ENCODE measurements at places on chromosomes 6 and 20.

DNA sequence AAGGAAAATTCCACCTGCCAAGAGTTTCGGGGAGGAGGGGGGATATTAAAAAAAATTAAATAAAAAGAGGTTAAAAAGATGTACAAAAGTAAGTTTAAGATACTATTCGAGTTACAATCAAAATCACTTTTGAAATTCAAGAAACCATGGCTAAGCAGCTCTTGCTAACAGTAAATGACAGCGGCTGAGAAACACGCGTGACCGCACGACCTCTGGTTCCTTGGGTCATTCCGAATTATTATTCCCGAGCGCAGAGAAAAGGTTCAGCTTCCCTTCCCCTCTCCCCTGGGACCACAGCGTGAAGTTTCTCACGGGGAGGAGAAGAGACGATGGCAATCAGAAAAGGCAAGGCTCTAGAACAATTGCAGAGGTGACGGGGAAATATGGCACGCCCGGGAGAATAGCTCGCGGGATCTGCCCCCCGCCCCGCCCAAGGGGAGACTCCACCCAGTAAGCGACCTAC, 496 bp downstream of the TMEM242 start:
- peak; percentile 87 for DNase-seq

GRCh38 chr6:170451762-170452651, 101.1 kb downstream of the PSMB1 start:
- no peak for DNase-seq

- DNase-seq, result no peak
Measured at GRCh38 chr6:166905013-166905412, 51.3 kb downstream of the RNASET2 start.

DNA sequence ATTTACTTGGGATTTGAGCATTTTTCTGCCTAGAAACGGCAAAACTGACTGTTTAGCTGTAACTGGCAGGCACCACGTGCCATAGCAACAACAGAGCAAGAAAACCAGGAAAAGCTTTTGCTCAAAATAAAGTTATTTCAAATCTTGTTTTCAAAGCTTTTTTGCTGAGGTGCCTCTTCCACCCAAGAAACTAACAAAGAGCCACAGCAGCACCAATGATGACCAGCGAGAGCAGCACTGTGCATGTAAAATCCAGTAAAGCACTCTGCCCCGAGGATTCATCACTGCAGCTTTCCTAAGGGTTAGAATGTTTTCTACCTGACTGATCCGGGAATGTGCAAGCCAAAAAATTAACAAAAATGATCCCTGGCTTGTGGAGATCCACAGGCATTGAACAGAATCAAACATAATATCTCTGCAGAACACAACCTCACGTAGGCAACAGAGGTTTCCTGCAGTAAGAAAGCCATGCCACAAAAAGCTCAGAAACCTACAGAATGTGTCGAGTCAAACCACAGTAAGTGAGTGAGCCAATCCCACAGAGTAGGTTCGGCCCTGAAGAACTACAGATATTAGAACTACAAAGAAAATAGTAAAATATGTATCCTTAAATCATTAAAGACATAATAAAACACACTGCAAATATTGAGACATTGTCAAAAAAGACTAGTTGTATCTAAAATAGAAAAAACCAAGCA, 7.4 kb upstream of the ULBP3 start:
- peak; percentile 22 for DNase-seq

DNA sequence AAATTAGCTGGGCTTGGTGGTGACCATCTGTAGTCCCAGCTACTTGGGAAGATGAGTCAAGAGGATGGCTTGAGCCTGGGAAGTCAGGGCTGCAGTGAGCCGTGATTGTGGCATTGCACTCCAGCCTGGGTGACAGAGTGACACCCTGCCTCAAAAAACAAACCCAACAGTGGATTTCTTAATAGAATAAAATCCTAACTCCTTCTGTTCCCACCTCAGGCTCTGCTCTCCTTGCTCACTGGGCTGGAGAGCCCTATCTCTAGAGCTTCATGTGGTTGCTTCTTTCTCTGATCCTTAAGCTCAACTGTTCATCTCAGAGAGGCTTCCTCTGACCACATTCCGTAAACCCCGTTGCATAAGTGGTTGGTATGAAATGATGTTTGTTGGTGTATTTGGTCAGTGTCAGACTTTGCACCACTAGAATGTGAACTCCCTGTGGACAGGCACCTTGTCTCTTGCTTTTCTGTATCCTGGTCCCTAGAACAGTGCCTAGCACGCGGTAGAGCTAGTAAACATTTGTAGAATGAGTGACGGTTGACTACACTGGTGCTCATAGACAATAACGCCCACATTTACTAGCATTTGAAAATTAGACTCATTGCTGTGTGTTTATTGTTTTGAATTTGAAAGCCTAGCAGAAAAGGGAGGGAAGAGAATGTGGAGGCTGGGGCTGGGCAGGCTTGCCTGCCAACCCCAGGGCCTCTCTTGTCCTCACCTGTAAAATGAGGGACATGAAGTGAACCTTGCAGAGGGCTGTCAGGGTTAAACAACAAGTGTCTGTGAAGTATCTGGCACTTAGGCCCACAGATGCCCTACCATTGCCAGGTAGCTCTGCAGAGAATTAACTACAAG, 4.2 kb downstream of the MAPRE1 start:
- DNase-seq, result peak; percentile 28

DNA sequence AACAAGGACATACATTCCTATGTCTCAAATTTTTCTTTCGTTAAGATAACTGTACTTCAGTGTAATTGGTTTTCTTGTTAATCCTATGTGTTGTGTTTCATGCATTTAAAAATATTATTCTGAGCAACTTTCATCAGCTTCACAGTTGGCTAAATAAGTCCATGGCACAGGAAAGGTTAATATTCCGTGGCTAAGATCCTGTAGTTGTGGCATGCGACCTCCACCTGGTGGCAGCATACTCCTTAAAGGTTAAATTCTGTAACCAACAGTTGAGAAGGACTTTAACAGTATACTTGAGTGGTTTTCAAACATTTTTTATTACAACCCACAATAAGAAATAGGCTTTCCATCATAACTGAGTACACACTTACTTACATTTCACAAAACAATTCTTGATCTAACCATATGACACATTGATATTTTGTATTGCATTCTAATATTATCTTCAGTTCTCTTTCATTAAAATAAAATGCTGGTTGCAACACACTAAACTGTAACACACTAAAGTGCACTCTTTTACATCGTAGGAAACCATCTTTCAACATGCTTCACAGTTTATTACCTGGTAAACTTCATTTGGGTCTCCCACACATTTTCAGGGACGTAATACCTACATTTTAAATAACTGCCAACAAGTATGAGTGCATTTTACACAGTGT, 118.3 kb downstream of the SLX4IP start:
- peak; percentile 85 for DNase-seq

GRCh38 chr20:43586641-43587040, 4.1 kb upstream of the IFT52 start:
- no peak for DNase-seq

DNA sequence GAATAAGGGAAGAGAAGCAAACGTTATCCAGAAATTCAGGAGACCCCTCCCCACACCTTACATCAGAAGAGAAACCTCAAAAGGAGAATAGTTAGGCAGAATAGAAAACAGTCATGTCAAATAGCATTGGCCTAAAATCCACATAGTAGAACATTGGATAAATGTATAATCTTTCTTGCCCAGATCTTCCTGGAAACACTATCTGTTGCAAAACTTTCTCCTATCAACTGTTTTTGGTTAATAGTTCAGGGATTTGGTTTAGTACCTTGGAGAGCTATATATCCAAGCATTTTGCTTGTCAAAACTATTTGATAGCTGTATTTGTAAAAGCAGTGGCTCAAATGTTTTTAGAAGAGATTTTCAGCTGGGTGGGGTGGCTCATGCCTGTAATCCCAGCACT, 74.3 kb upstream of the PHACTR2 start:
- no peak for DNase-seq

- DNase-seq, result no peak
Measured at GRCh38 chr20:56002908-56003800, 2.2 kb downstream of the CBLN4 start.

DNA sequence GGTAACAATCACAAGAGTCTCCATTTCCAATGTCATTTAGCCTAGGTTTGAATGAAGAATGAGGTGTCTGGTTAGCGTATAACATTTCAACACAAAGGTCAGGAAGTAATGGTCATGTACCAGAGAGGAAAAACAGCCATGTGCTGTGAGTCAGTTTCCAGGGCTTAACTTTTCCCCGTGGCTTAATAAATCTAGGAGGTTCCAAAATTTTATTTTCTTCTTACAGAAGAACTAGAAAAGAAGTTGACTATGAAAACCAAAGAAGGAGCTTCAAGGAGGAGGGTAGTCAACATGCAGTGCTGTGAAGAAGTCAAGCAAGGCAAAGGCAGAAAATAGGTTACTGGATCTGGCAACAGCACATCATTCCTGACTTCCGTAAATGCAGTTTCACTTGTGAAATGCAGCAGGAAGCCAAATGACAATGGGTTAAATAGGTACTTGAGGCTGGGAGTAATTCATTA, 8.4 kb upstream of the GABRR2 start:
- no peak for DNase-seq

GRCh38 chr20:17461941-17462340, 69.2 kb downstream of the BFSP1 start:
- no peak for DNase-seq

DNA sequence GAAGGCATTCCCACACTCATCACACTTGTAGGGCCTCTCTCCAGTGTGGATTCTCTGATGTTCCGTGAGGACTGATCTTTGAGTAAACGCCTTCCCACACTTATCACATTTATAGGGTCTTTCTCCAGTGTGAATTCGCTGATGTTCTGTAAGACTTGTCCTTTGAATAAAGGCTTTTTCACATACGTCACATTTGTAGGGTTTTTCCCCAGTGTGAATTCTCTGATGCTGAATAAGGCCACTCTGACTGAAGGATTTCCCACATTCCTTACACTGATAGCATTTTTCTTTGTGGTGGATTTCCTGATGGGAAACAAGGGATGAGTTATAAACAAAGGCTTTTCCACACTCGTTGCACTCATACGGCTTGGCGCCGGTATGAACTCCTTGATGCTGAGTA, 8.9 kb downstream of the ZSCAN12 start:
- DNase-seq, result no peak

DNA sequence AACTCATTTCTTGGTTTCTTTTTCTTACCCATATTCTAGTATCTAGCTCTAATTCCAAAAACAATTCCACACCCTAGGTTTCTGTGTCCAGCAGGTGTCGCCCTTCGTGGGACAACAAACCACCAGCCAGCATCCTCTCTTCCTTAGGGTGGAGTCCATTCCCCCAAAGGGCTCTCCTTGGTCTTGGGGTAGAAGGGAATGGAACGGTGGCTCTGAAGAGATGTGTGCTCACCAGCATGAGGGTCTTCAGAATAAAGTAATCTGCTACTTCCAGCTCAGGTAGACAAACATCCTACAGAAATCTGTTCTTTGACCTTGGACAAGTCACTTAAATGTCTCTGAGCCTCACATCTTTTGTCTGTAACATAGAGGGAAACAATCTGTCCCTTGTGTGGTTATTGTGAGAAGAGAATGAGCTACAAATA, 7.2 kb downstream of the HLA-DMB start:
- DNase-seq, result peak; percentile 65

GRCh38 chr6:7172649-7173048, 64.9 kb downstream of the RREB1 start:
- DNase-seq, result no peak

GRCh38 chr6:96700915-96701314, 136.4 kb downstream of the GPR63 start:
- DNase-seq, result no peak

GRCh38 chr6:30840935-30841643, 43.2 kb upstream of the DDR1 start:
- DNase-seq, result no peak

GRCh38 chr6:152232501-152233151, 404.5 kb downstream of the SYNE1 start:
- DNase-seq, result no peak

Data from RKO (cell line).